ENCODE measurements at places on chromosomes 1 and 21.

DNA sequence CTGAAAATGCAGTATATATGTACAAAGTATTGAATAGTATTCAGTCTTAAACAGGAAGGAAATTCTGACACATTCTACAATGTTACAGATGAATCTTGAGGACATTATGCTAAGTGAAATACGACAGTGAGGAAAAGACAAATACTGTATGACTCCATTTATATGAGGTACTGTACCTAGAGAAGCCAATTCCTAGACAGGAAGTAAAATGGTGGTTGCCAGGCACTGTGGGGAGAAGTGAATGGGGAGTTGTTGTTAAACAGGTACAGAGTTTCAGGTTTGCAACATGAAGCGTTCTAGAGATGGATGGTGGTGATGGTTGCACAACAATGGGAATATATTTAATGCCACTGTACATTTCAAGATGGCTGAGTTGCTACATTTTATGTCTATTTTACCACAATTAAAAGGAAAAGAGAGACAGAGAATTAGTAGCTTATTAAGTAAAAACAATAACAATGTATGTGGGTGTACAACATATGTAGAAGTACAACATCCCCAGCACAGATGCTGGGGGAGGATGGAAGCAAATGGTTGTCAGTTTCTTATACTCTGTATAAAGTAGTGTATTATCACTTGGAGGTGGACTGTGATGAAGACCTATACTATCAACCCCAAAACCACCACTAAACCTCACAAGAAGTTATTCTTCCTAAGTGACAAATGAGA, 3.9 kb upstream of the RAB4A start:
- no peak for DNase-seq

DNA sequence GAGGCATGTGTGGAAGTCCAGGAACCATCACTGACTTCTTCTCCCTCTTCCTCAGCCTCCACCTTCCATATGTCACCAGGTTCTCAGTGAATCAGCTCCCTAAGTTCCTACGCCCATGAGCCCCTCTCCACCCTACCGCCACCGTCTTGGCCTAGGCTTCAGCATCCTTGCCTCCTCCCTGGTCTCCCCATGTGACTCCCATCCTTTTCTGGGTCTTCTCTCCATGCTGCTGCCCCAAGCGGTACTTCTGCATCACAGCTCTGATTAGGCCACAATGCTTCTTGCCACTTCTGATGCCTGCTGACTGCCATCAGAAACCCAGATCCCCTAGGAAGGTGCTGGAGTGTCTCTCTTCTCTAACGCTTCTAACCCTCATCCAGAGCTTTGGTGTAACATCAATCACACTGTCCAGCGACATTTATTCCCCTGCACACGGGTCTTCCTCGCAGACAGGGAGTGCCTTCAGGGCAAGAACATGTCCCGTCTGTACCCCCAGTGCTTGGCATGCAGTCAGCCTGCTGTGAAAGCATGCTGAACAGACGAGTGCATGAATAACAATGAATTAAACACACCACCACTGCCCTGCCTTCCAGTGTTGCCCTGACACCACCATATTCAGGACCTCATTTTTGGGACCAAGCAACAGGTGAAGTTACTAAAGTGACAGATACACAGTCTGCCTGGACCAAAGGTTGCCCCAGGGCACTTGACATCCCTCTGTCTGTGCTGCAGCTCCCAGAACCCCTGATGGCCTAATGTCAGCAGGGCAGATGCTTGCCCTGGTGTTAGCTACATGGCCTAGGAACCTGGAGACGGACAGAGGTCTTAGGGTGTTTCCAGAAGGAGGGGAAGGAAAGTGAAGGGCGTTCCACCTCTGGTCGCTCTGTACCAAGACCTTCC, 158.7 kb upstream of the EDN2 start:
- DNase-seq: no peak

GRCh38 chr1:85607126-85607920, 26.8 kb downstream of the CCN1 start:
- DNase-seq: no peak

DNA sequence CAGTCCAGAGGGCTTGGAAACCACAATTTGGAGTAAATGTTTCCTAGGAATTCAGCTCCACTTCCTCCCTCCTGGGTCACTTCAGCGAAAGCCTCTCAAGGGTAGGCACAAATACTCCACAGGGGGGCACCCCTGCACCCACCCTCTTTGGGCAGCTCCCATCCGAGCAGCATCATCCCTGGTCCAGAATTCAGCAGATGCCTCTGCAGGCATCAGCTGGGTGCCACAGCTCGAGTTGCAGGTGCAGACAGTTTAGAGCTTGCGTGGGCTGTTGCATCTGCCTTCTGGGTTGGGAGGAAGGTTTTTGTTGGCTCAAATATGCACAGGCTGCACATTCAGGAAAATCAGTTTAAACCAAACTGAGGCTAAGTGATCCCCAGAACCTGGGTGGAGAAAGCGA, 25.0 kb downstream of the KANK4 start:
- DNase-seq: no peak

GRCh38 chr1:51230501-51231078, 5.5 kb upstream of the RNF11 start:
- DNase-seq: no peak
